ENCODE measurements at places on chromosomes 12 and 14. TPM values are rescaled to one million over a fixed set of nuclear protein-coding genes. Genes with fewer than 3 reads are reported as not detected.

DNA sequence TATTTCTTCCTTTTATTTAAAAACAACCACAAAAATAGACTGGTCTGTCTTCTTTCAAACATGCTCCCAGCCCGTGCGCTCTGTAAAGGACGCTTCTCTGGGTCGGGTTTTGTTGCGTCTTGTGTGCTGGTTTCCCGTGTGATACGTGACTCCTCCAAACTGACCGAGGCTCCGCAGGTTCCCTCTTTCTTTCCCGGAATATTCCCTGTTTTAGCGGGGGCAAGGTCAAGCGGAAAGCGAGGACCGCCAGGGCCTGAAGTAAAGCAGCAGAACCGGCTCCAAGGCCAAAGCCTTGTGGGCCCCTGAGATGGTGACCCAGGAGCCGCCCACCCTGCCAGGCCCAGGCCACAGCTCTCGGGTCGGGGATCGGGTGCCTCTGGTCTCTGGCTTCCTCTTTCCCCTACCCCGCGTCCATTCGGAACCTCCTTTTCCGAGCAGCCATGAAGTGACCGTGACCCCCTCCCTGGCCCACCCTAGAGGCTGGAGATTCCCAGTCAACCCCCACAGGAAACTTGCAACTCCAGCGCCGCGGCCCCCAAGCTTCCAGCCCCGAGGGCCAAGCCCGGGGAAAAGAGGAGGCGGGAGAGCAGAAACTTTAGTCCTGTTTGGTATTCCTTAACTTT, 885 bp upstream of the HOXC10 start:
- peaks cover 26% of the 10 kb centered on the region for H3K4me1 ChIP-seq
- no peak overlapping the region for H3K4me3 ChIP-seq
- no peak for DNase-seq
- H3K27ac ChIP-seq: no peak overlapping the region

The TMEM179 gene
- total RNA-seq: 3.6 TPM

DNA sequence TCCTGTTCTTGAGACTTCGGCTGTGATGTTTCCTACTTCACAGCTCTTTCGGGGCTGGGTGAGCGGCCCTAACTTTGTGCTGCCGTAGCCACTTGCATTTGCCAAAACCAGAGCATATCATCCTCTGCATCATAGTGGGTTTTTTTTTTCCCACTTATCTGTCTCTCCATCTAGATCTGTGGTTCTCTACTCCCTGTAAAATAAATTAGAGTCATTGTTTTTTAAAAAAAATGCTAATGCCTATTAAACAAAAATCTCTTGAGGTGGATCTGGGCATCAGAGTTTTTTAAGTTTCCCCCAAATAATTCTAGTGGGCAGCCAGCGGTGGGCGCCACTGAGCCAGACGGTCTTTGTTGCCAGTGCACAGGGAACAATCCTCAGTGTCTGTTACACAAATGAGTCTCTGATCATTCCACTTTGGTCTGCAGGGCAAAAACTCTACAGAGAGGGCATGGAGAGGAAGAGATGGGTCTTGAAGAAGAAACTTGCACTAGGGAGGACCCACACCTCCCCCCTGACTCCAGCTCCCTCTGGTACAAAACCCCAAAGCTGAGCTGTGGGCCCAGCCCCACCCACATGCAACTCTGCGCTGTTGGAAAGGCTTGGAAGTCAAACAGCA, 62.4 kb upstream of the BCL2L14 start:
- DNase-seq: peak; percentile 52
- H3K27ac ChIP-seq: peak overlapping the region; percentile 85
- peaks cover 3% of the 10 kb centered on the region for H3K27me3 ChIP-seq

The P2RX2 gene
- total RNA-seq: 1.6 TPM

DNA sequence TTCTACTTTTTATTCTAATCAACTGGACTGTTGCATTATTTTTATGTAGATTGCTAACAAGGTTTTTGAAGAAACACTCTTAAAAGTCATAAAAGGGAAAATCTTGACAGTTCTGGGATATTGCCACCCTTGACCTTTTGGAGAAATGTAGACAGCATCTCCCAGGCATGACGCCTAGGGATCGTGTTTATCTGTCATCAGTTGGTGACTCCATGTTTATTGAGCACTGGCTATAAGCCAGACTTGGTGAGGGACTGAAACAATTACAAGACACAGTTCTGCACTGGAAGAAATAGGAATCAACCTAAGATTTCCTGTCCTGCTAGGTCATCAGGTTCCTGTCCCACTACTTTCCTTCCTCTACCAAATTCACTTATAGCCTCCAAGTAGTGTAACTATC, 34.5 kb downstream of the HMGA2 start:
- peaks cover 41% of the 10 kb centered on the region for H3K4me1 ChIP-seq
- DNase-seq: no peak
- no peaks in the 10 kb centered on the region for H3K36me3 ChIP-seq
- H3K27me3 ChIP-seq: no peaks in the 10 kb centered on the region
- no peak overlapping the region for H3K4me3 ChIP-seq
- 0 out of 2 replicates have a peak overlapping the region, but pooled peaks have one; percentile 62 for H3K27ac ChIP-seq

DNA sequence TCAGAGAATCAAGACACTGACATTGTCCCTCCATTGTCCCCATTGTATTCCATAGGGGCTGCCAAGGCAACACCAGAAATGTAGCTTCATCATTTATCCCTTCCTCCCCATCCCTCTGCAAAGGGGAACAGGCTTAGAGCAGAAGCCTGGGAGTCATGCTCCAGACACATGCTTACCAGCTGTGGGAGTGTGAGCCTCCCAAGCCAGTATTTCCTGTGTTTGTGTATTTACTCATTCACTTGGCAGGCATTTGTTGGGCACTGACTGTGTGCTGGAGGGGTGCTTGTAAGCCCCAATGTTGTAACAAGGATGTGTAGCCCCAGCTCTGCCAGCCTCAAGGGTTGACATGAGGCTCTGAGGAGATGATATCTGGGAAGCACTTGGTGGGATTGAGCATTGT, 46.0 kb upstream of the TCL1A start:
- H3K4me3 ChIP-seq: no peak overlapping the region
- peaks cover 13% of the 10 kb centered on the region for H3K4me1 ChIP-seq
- H3K27ac ChIP-seq: no peak overlapping the region
- no peaks in the 10 kb centered on the region for H3K36me3 ChIP-seq
- H3K27me3 ChIP-seq: peaks cover 3% of the 10 kb centered on the region

The TPH2 gene
- total RNA-seq: 0.55 TPM

The RFLNA gene
- 11.3 TPM for total RNA-seq

The TCP11L2 gene
- total RNA-seq: 12.8 TPM

DNA sequence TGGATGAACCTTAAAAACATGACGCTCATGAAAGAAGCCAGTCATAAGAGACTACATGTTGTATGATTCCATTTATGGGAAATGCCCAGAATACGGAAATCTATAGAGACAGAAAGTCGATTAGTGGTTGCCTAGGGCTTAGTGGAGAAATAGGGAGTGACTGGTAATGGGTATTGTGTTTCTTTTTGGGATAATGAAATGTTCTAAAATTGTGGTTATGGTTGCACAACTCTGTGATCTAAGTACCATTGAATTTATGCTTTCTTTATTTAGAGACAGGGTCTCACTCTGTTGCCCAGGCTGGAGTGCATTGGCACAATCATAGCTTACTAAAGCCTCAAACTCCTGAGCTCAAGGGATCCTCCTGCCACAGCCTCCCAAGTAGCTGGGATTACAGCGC, 8.0 kb downstream of the RBMS2 start:
- DNase-seq: no peak
- H3K27ac ChIP-seq: no peak overlapping the region
- H3K4me1 ChIP-seq: peaks cover 22% of the 10 kb centered on the region
- no peak overlapping the region for H3K4me3 ChIP-seq

The CCDC196 gene
- total RNA-seq: not detected
